Esophagus mucosa (tissue), 1 donor: ENCODE measurements at places on chromosomes 7 and 10. TPM values are rescaled to one million over a fixed set of nuclear protein-coding genes. Genes with fewer than 3 reads are reported as not detected.

DNA sequence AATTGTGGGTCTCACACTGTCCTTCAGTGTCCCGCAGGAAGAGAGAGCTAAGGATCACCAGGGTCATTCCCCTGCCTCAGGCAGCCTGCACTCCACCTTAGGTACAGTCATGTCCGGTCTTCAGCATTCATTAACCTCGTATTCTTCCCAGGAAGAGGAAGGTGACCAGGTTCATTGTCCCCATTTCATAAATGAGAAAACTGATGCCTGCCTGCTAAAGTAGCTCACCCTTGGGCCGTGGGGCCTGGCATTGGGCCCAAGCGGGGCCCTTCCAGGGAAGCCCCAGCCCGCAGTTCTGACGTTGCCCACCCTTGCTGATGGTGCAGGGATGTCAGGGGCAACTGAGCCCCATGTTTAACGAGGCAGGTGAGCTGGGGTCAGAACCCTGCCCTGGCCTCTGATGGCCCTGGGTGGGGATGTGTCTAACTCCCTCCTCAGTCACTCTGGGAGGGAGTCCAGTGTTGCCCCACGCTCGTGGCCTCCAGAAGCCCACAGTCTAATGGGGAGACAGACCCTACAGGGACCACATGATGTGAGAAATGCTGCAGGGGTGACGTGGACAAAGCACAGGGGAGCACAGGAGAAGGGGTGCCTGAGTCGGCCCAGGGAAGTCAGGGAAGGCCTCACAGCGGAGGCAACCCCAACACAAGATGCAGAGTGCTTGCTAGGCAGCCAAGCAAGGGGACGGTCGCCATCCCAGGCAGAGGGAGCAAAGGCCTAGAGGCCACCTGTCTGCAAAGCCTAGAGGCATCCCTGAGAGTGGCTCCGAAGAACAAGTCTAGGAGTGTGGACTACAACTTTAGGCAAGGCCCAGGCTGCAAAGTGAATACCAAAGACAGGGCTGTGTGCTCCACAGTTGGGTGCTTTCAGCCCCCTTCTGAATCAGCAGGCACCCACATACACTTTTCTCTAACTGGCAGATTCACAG is 25.1 kb downstream of the DDIT4 start:
- peak; percentile 4 for ATAC-seq

The FUOM gene
- total RNA-seq = 10.2 TPM

DNA sequence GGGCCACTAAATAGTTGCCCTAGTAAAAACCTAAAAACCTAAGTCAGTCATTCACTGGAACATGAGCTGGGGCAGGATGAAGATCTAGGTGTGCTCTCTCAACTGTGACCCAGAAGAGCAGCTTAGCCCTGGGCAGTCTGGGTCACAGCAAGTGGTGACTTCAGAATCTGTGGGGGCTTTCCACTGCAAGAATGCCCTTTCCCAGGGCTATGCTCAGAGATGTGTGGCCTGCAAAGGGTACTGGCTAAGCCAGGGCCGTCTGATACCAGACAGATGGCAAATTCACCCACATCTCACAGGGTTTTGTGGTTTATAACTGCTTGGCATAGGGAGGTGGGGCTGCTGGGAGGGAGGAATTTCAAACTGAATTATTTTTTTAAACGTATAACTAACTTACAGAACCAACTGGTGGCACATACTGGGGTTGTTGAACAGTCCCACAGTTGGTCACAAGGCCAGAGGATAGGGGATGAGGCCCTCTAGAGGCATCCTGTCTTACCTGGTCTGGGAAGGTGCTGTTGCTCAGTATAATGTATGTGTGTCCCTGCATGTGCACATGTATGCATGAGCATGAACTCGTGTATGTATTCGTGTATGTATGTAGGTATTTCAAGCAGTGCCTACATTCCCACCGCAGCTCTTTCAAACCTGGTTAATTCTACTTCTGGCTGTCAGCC is 63.2 kb downstream of the PRPF18 start:
- ATAC-seq = no peak

DNA sequence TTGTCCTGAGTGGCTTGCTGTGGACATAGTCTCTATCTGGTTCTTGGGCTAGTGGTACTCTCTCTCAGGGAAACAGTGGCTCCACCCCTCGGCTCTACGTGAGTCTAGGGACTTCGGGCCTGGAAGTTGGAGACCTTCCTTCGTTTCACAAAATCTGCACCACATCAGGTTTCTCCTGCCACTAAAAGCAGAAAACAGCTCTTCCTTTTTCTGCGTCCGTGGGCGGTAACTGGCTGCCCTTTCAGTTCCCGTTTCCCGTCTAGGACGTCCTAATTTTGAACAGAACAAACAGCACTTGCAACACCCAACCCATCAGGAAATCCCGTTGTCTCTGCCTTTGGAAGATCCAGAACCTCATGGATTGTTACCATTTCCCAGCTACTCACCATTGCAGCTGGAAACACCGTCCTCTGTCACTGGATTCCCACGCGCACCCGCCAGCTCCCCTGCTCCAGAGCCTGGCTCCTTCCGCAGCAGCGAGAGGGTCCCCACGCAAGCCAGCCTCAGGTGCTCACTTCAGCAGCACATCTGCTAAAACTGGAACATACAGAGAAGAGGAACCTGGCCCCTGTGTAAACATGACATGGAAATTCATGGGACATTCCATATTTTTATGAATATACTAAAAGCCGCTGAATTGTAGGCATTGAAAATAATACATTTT is 311.4 kb upstream of the AKR1E2 start:
- ATAC-seq = no peak

GRCh38 chr7:38760226-38760625 is 129.1 kb upstream of the AMPH start:
- no peak for ATAC-seq

GRCh38 chr7:44275146-44275545 is 50.2 kb downstream of the CAMK2B start:
- ATAC-seq = no peak

The FAM53B gene
- total RNA-seq = 24.9 TPM

The CARD11 gene
- total RNA-seq = 0.80 TPM

The ZNF735 gene
- not detected for total RNA-seq

GRCh38 chr7:18521236-18521589 is 25.7 kb downstream of the HDAC9 start:
- ATAC-seq = no peak

DNA sequence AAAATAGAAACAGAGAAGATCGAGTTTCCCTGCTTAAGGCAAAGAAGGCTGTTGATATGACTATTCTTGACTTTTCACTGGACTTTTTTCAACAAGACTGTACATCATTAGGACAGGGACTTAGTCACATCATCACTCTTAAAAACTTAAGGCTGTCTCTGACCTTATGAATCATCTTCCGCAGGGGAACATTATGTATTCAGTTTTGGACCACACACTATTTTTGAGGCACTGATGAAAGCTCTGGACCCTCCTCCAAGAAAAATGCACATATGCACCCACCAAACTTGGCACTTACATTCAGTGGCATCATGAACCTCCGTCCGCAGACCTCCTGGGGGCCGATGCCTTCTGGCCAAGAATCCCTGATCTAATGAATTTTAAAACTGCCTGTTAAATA is 96.4 kb downstream of the CALD1 start:
- no peak for ATAC-seq

DNA sequence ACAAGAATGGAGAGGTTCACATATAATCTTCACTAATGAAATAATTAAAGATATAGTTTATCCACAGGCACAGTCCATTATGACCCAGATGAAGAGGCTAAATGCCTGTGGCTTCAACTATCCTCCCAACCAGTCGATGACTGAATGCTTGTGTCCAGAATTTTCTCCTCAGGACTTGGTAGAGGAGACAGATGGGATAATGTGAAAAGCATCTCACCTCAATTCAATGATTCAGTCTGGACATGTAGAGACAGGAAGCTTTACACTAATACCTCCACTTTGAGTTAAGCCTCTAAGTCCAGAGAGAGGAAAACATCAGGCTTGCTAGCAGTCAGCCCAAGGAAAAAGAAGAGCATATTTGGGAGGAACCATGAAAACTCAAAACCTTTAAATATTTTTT is 59.1 kb upstream of the COL1A2 start:
- no peak for ATAC-seq

DNA sequence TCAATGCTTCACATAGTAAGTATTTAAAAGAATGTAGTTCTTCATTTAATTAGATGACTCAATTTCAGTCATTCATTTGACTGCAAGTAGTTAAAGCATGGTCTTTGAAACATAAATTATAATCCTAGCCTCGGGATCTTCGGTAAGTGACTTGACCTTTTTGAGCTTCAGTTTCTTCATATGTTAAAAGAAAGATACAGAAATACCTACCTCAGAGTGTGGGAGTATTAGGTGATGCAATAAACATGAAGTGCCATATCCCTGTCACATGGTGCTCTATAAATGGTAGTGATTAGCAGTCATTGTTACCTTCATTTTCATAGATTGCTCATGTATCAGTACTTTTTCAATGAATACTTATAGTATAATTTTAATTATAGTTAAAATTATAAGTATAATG is 31.2 kb upstream of the UMAD1 start:
- no peak for ATAC-seq

The SRGN gene
- total RNA-seq = 7.9 TPM

The SFXN2 gene
- 10.6 TPM for total RNA-seq

The AOAH gene
- 1.7 TPM for total RNA-seq

DNA sequence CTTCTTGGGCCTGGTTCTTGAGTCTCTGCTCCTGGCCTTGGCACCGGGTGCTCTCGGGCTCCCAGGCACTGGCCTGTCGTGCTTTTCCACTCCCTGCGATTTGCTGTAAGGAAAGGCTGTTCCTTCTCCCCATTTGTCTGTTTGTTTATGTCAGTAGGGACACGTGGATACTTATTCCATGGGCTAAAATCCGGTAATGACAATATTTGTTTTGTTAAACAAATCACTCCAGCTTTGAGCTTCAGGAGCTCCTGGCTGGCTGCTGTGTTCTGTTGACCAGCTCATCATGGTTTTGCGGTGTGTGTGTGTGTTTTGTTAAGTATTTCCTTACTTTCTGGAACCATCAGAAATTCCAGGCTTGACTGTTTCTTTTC is 17.5 kb upstream of the JAKMIP3 start:
- ATAC-seq = no peak

DNA sequence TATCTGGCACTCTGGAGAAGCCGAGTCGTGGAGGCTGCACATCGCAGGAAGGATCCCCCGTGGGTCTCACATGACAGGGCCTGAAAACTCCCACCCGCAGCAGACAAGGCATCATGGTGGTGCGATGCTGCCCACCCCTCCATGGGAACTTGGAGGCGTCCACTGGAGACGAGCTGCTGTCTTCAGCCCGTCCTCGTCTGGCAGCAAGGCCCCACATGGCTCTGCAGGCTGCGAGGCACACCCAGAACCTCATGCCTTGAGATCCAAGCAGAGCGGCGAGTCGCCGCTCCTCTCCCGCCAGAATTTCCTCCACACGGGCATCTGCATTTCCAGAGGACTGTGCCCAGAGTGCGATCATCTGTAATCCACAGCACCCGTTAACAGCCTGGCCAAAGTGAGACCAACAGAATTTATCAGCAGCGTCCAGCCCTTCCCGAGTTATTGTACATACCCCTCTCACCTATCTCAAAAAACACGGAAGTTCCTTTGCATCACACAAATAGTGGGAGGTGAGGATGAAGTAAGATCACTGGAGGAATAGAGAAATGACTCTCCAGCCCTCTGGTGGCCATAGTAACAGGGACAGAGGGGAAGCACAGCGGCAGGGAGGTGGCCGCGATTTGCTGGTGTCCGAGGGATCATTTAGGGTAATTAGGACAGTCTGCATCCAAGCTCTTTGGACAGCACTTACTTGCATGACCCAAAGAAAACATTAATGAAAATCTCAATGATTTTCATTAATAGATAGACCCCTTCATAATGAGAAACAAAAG is 292.4 kb downstream of the USP6NL start:
- ATAC-seq = no peak

DNA sequence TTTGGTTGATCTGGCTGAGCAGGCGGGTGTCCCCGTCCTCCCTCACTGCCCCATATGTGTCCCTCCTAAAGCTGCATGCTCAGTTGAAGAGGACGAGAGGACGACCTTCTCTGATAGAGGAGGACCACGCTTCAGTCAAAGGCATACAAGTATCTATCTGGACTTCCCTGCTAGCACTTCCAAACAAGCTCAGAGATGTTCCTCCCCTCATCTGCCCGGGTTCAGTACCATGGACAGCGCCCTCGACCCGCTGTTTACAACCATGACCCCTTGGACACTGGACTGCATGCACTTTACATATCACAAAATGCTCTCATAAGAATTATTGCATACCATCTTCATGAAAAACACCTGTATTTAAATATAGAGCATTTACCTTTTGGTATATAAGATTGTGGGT is 26.9 kb upstream of the TRIM56 start:
- no peak for ATAC-seq

The TAC1 gene
- not detected for total RNA-seq

GRCh38 chr7:81469869-81470723 is 299.8 kb downstream of the HGF start:
- ATAC-seq = peak; percentile 59

DNA sequence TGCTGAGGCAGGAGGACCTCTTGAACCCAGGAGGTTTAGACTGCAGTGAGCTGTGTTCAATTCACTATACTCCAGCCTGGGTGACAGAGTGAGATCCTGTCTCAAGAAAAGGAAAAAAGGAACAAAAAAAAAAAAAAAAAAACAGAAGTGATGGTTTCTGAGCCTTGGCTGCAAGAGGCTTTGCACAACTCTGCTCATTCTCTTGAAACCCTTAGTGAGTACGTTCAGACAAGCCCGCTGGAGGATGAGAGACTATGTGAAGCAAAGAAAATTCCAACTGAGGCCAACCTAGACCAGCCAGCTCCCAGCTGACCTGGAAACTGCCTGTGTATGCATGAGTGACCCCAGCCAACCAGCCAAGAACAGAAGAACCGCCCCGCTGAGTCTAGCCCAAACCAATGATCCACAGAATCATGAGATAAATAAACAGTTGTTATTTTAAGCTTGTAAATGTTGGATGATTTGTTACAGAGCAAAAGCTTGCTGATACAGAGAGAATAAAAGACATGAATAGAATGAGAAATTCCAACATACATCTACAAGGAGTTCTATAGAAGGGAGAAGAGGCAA is 50.6 kb upstream of the FZD9 start:
- ATAC-seq = no peak

The RPEL1 gene
- total RNA-seq = not detected

- no peak for ATAC-seq
Observed at GRCh38 chr7:27533652-27534081, 129.0 kb downstream of the HIBADH start.

GRCh38 chr7:31910191-31910590 is 160.0 kb downstream of the PDE1C start:
- ATAC-seq = no peak

- ATAC-seq = peak; percentile 92
Observed at GRCh38 chr7:99210265-99210970, 2.5 kb upstream of the KPNA7 start.

GRCh38 chr7:36732806-36733205 is 8.5 kb upstream of the AOAH start:
- ATAC-seq = no peak

The SPOCK2 gene
- total RNA-seq = 1.5 TPM
